Tibial nerve (tissue), 4 donors: ENCODE measurements at places on chromosomes 1 and 21. TPM values are rescaled to one million over a fixed set of nuclear protein-coding genes. Genes with fewer than 3 reads are reported as not detected.

The MIXL1 gene
- total RNA-seq, result not detected

- H3K4me3 ChIP-seq, result no peak overlapping the region
- H3K27ac ChIP-seq, result no peak overlapping the region
- no peaks in the 10 kb centered on the region for H3K36me3 ChIP-seq
- no peak for DNase-seq
- no peaks in the 10 kb centered on the region for H3K27me3 ChIP-seq
These were observed 9.8 kb downstream of the SLC2A7 start for GRCh38 chr1:9016455-9016854.

- no peaks in the 10 kb centered on the region for H3K36me3 ChIP-seq
- H3K4me1 ChIP-seq, result no peaks in the 10 kb centered on the region
- no peak overlapping the region for H3K27ac ChIP-seq
- no peak overlapping the region for H3K4me3 ChIP-seq
- DNase-seq, result no peak
These were observed 29.4 kb upstream of the EIF4G3 start for GRCh38 chr1:21206117-21206516.

DNA sequence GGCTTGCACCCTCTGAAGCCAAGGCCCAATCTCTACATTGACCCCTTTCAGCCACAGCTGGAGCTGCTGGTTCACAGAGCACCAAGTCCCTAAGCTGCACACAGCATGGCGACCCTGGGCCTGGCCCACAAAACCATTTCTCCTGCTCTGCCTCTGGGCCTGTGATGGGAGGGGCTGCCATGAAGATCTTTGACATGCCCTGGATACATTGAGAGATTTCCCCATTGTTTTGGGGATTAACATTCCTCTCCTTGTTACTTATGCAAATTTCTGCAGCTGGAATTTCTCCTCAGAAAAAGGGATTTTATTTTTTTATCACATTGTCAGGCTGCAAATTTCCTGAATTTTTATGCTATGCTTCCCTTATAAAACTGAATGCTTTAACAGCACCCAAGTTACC is 235.8 kb downstream of the COL11A1 start:
- no peaks in the 10 kb centered on the region for H3K36me3 ChIP-seq
- H3K27ac ChIP-seq, result no peak overlapping the region
- DNase-seq, result no peak
- H3K27me3 ChIP-seq, result no peaks in the 10 kb centered on the region
- H3K4me3 ChIP-seq, result no peak overlapping the region
- no peaks in the 10 kb centered on the region for H3K4me1 ChIP-seq

GRCh38 chr21:26967062-26967913 is at the start of gene ADAMTS5:
ADAMTS5 (minus strand) TSS chr21:26967088; CDS start chr21:26966391, 697 bp downstream.
- no peak for DNase-seq
- peaks cover 22% of the 10 kb centered on the region for H3K27me3 ChIP-seq
- H3K4me1 ChIP-seq, result peaks cover 4% of the 10 kb centered on the region

The FAM78B gene
- 2.0 TPM for total RNA-seq

The OXCT2 gene
- 4.5 TPM for total RNA-seq

- no peaks in the 10 kb centered on the region for H3K27me3 ChIP-seq
- no peaks in the 10 kb centered on the region for H3K36me3 ChIP-seq
- H3K27ac ChIP-seq, result no peak overlapping the region
- no peak for DNase-seq
- H3K4me3 ChIP-seq, result no peak overlapping the region
- no peaks in the 10 kb centered on the region for H3K4me1 ChIP-seq
These were observed 55.4 kb downstream of the MATN1 start for GRCh38 chr1:30668024-30668423.

DNA sequence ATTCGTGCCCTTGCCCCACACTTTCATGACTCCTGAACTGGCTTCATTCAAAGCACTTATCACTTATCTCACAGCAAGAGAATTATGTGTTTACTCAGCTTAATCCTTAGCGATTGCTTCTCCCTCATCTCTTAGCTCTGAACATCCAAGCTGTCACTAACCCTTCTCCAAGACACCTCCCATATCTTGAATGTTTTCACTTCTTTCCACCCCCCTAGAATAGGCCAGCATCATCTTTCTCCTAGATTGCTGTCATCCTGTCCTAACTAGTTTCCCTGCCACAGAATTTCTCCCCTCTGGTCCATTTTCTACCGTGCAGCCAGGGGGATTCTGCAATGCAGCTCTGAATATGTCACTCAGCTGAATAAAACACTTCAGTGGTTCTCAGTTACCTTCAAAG is 68.6 kb upstream of the SPATA6 start:
- no peaks in the 10 kb centered on the region for H3K27me3 ChIP-seq
- H3K4me1 ChIP-seq, result no peaks in the 10 kb centered on the region
- H3K36me3 ChIP-seq, result no peaks in the 10 kb centered on the region
- DNase-seq, result no peak

- H3K4me1 ChIP-seq, result no peaks in the 10 kb centered on the region
- no peak overlapping the region for H3K27ac ChIP-seq
- no peak overlapping the region for H3K4me3 ChIP-seq
- no peak for DNase-seq
These were observed 7.8 kb upstream of the OR14I1 start for GRCh38 chr1:248710305-248710900.

- DNase-seq, result no peak
- no peaks in the 10 kb centered on the region for H3K36me3 ChIP-seq
- H3K4me3 ChIP-seq, result no peak overlapping the region
- H3K27ac ChIP-seq, result no peak overlapping the region
These were observed 2.2 kb downstream of the LAMC2 start for GRCh38 chr1:183188240-183188639.

GRCh38 chr1:198664068-198664788 is 25.4 kb downstream of the PTPRC start:
- H3K27ac ChIP-seq, result no peak overlapping the region
- H3K27me3 ChIP-seq, result no peaks in the 10 kb centered on the region
- DNase-seq, result no peak
- H3K4me1 ChIP-seq, result no peaks in the 10 kb centered on the region
- no peak overlapping the region for H3K4me3 ChIP-seq
